ENCODE measurements at places on chromosomes 3 and 15. TPM values are rescaled to one million over a fixed set of nuclear protein-coding genes. Genes with fewer than 3 reads are reported as not detected.
A peak's percentile ranks its signal among the peaks of the same experiment; 100 is the strongest.

DNA sequence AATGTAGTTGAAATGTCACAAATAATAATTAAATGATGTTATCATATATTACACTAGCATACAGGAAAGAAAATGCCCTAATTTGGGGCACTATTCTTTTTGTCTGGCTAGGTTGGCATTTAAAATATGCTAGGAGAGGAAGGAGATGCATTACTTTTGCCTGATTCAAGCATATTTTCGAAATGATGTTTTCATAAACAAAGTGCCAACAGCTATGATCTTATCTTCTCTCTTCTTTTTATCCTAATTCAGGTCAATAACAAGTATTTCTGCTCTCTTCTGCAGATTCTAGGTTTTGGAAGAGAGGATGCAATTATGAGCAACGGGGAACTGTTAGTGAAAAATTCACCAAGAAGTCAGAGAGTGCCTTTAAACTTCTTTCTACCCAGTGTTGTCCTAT is 55.8 kb upstream of the NR2F2 start:
- no peak overlapping the region for H3K27ac ChIP-seq
- H3K4me3 ChIP-seq, result no peak overlapping the region
- peaks cover 69% of the 10 kb centered on the region for H3K36me3 ChIP-seq
- no peaks in the 10 kb centered on the region for H3K27me3 ChIP-seq
- DNase-seq, result no peak

DNA sequence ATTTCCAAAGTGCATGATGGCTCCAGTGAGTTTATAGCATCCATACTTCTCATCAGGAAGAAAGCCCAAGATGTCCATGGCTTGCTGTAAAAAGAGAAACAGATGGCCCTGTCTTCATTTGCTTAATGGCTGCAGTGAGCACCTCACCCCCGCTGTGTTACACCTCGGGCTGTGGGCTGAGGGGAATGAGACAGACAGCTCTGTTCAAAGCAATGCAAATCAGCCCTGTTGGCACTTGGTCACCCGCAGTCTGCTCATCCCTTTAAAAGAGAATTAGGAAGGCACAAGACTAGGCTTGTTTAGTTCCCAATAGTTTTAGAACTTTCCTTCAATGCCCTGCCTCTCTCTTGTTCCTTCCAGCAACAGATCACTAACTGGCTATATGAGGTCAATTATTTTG is 25.2 kb downstream of the MYH15 start:
- H3K4me1 ChIP-seq, result no peaks in the 10 kb centered on the region
- H3K36me3 ChIP-seq, result no peaks in the 10 kb centered on the region
- no peak for DNase-seq
- no peak overlapping the region for H3K27ac ChIP-seq
- H3K4me3 ChIP-seq, result no peak overlapping the region

DNA sequence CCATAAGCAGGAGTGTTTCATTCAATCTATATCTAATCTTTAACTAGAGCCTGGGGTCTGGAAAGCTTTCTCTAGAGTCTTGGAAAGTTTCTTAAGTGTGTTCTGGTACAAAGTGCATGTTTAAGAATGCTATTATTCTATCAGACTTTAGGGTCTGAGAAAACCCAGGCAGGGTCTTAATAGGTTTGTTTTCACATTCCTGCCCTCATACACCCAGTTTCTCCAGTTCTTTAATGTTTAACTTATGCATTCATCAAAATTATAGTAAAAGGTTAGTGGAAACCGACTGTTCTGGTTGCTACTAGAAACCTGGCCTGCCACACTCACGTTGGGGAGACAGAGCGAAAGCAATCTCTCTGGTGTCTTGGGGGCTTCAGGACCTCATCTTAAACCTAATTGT is 102.9 kb upstream of the WDR72 start:
- no peak for DNase-seq
- no peaks in the 10 kb centered on the region for H3K4me1 ChIP-seq
- no peaks in the 10 kb centered on the region for H3K27me3 ChIP-seq
- no peaks in the 10 kb centered on the region for H3K36me3 ChIP-seq

Gene PIGZ
- total RNA-seq, result 14.9 TPM

- DNase-seq, result no peak
- H3K36me3 ChIP-seq, result no peaks in the 10 kb centered on the region
- H3K27me3 ChIP-seq, result no peaks in the 10 kb centered on the region
- H3K4me1 ChIP-seq, result peaks cover 18% of the 10 kb centered on the region
- H3K27ac ChIP-seq, result no peak overlapping the region
Observed at GRCh38 chr15:40066589-40066988, 27.6 kb upstream of the SRP14 start.

DNA sequence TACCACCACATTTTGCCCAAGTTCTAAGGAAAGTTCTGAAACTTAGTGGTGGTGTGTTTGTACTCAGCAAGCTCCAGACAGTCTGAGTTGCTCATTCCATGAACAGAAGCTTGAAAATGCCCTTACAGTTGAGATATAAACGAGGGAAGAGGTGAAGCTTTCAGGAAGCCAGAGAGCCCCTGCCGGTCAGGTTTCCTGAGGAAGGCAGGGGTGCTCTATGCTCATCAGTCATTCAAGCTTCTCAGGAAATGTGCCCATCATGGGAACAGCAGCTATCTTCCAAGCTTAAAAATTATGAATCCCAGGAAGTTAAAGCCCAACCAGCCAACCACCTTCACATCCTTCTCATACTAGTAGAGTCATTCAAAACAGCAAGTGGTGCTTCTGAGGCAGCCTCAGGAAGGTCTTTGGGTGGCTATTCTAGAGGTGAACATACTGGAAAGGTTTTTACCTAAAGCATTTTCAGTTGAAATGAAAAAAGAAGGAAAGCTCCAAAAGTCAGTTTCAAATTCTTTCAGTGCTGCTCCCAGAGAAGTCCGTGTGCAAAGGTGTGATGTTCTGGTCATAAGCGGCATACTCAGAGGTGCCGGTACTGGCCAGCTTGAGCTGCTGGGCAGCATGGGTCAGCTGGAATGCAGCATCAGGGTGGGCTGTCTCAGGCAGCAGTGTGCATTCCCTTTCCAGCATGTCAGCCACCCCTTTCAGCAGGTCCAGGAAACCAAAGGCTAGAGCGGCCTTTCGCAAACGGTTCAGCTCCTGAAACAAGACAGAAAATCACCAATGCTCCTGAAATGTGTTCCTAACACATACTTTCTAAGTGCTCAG is 31.8 kb downstream of the INTS14 start:
- no peaks in the 10 kb centered on the region for H3K36me3 ChIP-seq
- H3K27ac ChIP-seq, result no peak overlapping the region
- no peak overlapping the region for H3K4me3 ChIP-seq
- no peak for DNase-seq
- no peaks in the 10 kb centered on the region for H3K4me1 ChIP-seq
- H3K27me3 ChIP-seq, result no peaks in the 10 kb centered on the region

DNA sequence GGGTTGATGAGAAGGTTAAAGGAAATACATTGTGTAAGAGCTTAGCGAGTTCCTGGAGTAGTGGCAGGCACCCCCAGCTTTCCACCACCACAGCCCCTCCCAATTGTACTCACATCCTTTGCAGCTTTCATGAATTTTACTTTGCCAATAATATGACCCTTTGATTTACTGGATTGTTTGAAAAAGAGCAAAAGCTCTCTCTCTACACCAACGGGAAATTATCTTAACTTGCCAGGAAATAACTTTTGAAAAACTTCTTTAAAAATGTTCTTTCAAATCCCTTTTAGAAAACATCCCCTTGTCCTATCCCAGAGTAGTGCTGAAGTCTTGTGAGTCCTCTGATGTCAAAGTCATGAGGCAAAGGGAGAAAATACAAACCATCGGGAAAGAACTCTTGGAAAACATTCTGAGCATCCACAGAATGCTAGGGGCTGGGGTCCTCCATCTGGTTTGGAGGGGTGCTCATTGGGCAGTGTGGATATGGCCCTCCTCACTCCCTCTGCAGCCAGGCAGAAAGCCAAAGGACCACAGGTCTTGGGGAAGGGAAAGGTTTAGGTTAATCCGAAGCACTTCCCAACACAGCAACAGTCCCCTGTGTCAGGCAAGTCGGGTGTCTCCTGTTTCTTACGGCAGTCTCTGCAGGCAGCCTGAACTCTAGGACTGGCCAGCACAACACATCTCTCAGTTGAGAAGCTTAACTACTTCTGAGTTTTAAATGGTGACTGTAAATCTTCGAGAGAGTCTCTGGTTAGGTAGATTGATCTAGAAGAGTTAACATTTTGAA is 36.5 kb downstream of the BOC start:
- peaks cover 15% of the 10 kb centered on the region for H3K4me1 ChIP-seq
- no peak for DNase-seq
- H3K27me3 ChIP-seq, result no peaks in the 10 kb centered on the region

DNA sequence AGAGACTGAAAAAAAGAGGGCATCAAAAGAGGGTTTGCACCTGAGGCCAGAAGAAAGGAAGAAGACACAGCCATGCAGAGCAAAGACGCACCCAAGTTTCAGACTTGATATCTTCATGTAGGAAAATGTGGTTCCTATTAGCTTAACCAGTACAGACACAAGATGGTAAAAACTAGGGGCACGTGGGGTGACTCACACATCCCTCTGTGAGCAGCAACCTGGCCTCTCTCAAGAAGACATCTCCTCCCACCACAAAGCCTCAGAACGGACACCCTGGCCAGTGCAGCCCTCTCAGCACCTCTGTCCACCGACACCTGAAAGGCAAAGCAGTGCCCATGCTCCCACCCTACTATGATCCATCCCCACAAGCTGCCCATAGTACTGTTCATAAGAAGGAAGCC is 33.3 kb downstream of the GLB1 start:
- DNase-seq, result no peak
- H3K36me3 ChIP-seq, result peaks cover 96% of the 10 kb centered on the region
- H3K27ac ChIP-seq, result no peak overlapping the region
- no peak overlapping the region for H3K4me3 ChIP-seq
- H3K27me3 ChIP-seq, result no peaks in the 10 kb centered on the region
- H3K4me1 ChIP-seq, result no peaks in the 10 kb centered on the region

GRCh38 chr3:96991800-96992365 is 177.5 kb downstream of the EPHA6 start:
- no peaks in the 10 kb centered on the region for H3K27me3 ChIP-seq
- no peak for DNase-seq
- H3K27ac ChIP-seq, result no peak overlapping the region
- H3K4me3 ChIP-seq, result no peak overlapping the region
- H3K4me1 ChIP-seq, result peaks cover 3% of the 10 kb centered on the region

DNA sequence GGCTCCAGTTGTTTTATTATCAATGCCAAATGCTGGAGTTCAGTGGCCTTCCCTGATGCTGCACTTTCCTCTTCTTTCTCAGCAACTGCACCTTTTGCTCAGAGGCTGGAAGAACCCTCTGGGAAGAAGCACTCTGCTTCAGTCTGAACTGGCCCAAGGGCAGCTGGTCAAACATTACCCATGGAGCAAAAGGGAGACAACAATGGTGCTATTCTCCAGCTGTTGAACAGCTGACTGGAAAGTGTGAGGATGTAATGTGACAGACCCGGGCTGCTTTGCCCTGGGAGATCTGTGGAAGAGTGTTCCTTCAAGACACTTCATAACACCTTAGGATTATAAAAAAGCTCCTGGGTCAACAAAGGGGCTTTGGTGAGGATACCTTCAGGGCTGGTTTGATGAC is 84.9 kb downstream of the EPHB1 start:
- H3K36me3 ChIP-seq, result no peaks in the 10 kb centered on the region
- H3K4me3 ChIP-seq, result no peak overlapping the region
- no peak for DNase-seq
- H3K27me3 ChIP-seq, result no peaks in the 10 kb centered on the region
- H3K27ac ChIP-seq, result no peak overlapping the region
- no peaks in the 10 kb centered on the region for H3K4me1 ChIP-seq

DNA sequence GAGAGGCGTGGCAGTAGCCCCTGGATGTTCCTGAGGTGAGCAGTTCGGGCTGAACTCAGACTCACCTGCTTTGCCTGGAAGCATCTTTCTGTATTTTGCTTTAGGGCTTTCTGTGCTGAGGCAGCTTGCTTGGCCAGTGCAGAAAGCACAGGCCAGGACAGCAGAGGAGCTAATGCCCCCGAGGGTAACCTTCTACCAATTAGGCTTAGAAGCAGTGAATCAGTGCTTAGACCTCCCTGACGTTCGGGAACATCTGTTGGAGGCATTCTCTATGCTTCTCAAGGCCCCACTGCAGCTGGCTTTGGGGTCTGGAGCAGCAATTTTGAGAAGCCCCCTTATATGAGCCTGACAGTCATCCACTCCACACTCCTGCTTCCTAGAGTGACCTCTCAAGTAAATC is 350.7 kb upstream of the PROK2 start:
- no peaks in the 10 kb centered on the region for H3K36me3 ChIP-seq
- H3K4me3 ChIP-seq, result no peak overlapping the region
- no peak overlapping the region for H3K27ac ChIP-seq
- H3K27me3 ChIP-seq, result no peaks in the 10 kb centered on the region
- H3K4me1 ChIP-seq, result no peaks in the 10 kb centered on the region

GRCh38 chr15:43518197-43518761 is 871 bp downstream of the MAP1A start:
- H3K36me3 ChIP-seq, result peaks cover 4% of the 10 kb centered on the region
- DNase-seq, result no peak
- peak overlapping the region; percentile 39 for H3K4me3 ChIP-seq
- peak overlapping the region; percentile 73 for H3K27ac ChIP-seq

GRCh38 chr15:95131131-95131556 is 899.8 kb downstream of the MCTP2 start:
- H3K4me3 ChIP-seq, result no peak overlapping the region
- no peaks in the 10 kb centered on the region for H3K27me3 ChIP-seq
- no peak overlapping the region for H3K27ac ChIP-seq
- no peaks in the 10 kb centered on the region for H3K4me1 ChIP-seq
- H3K36me3 ChIP-seq, result no peaks in the 10 kb centered on the region

GRCh38 chr3:41202834-41203345 is 3.6 kb downstream of the CTNNB1 start:
- H3K27ac ChIP-seq, result peak overlapping the region; percentile 38
- no peaks in the 10 kb centered on the region for H3K4me1 ChIP-seq
- H3K27me3 ChIP-seq, result no peaks in the 10 kb centered on the region
- no peak for DNase-seq
- no peak overlapping the region for H3K4me3 ChIP-seq

DNA sequence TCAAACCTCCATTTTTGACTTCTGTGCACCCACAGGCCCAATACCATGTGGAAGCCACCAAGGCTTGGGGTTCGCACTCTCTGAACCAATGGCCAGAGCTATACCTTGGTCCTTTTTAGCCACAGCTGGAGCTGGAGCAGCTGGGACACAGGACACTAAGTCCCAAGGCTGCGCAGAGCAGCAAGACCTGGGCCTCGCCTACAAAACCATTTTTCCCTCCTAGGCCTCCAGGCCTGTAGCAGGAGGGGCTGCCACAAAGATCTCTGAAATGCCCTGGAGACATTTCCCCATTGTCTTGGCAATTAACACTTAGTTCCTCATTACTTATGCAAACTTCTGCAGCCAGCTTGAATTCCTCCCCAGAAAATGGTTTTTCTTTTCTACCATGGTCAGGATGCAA is 81.3 kb downstream of the ZMAT3 start:
- H3K4me1 ChIP-seq, result no peaks in the 10 kb centered on the region
- H3K4me3 ChIP-seq, result no peak overlapping the region
- H3K27ac ChIP-seq, result no peak overlapping the region
- H3K36me3 ChIP-seq, result no peaks in the 10 kb centered on the region
